ENCODE measurements at places on chromosomes 13 and 19.

DNA sequence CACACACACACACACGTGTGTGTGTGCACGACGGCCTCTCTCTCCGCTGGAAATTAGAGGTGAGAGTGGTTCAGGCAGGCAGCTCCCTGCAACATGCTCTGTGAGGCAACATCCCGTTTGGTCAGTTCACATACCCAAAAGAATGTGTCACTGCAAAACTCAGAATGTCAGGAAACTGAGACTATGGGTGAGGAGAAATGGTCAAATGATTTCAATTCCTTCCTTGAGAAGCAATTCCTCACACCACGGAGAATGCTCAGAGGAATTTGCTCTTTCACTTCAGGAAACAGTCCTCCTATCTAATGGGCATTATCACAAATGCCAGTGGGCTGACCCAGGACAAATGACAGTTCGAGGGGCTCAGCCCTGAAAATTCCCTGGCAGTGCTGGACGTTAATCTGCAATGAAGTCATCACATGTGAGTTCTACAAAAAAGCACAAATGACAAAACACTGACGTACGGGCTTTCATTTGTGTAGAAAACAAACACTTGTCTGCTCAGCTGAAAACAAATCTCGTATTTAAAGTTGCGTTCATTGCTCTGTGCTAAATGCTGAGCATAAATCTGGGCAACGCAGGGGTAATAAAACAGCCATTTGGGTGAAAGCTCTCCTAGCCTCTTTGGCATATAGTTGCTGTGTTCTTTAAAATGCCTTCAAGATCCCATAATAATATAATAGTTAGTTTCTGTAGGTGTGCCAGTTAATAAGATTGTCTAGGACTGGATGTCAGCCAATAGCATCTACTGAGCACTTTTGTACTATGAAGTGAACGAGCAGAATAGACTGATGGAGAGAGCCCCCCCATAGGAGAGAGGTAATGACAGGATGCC, 18.6 kb upstream of the LATS2 start:
- DNase-seq, result no peak

GRCh38 chr19:50322234-50322633, 6.9 kb downstream of the KCNC3 start:
- DNase-seq, result no peak

DNA sequence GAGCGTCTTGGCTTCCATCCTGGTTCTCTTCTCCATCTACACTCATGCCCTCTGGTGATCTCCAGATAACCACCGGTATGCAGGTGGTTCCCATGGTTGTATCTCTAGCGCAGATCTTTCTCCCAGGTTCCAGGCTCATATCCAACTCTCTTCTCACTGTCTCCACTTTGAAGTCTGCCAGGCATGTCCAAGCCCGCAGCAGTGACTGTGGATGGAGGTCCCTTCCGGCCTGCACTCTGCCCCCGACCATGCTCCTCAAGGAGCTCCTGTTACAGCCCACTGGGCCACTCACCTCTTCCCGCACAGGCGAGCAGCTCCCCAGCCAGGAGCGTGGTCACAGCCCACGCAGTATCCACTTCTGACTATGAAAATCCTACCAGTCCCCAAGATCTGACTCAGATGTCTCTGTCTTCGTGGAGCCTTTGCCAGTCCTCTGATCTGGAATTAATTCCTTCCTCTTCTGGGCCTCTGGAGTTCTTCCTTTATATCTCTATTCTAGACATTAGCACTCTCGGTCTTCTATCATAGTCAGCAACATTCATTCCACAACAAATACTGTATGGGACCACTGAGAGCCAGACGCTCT, 100.2 kb downstream of the TEX26 start:
- no peak for DNase-seq

GRCh38 chr19:1357531-1358109, 26.1 kb upstream of the NDUFS7 start:
- no peak for DNase-seq

All from central memory CD8-positive, alpha-beta T cell (primary cell).